ENCODE measurements at places on chromosomes 5 and 9.

DNA sequence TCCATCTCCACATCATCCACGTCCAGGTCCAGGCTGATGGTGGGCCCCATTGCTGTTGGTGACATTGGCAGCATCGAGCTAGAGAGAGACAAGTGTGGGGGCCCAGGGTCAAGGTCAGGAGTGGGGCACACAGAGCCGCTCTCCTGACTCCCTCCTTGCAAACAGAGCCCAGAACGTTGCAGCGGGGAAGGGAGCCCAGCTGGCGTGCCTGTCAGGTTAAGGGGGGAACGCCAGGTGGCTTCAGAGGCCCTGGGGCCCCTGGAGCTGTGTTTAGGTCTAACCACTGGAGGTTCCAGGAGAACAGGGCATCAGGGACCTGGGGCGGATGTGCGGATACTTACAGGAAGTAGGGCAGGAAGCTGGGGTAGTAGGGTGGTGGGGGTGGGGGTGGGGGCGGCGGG is 7.5 kb downstream of the RNF44 start:
- DNase-seq, result no peak

GRCh38 chr5:43110606-43111170 is 10.0 kb upstream of the ZNF131 start:
- DNase-seq, result no peak

DNA sequence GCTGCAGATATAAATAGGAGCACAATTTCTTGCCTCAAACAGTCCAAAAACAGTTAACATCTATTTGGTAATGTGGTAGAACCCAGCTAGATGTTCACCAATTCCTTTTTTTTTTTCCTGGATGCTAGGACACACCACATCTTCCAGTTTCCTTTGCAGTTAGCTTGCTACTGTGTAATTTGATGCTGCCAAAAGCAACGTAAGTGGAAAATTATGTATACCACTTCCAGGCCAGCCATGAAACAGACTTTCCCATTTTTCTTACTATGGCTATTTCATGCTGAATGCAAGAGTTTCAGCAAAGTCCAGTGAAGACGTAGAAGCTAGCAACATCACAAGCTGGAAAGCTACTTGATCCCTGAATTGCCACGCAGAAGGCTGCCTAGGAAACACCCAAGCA is 667.2 kb downstream of the TLE1 start:
- DNase-seq, result no peak

DNA sequence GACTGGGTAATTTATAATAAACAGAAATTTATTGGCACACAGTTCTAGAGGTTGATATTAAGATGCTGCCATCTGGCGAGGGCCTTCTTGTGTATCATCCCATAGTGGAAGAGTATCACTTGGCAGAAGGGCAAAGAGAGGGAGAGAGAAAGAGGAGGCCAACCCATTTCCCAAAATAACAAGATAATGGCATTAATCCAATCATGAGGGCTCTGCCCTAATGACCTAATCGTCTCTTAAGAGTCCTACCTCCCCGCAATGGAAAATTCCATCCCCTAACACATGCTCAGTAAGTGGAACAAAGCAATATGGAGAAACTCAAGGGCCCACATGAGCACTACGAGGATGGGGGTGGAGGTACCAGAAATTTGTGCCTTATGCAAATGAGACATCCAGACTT is 17.6 kb upstream of the VDAC1 start:
- DNase-seq, result no peak

Data from fibroblast of villous mesenchyme (primary cell).